SHP77 (cell line): ENCODE measurements at places on chromosomes 4 and X.

DNA sequence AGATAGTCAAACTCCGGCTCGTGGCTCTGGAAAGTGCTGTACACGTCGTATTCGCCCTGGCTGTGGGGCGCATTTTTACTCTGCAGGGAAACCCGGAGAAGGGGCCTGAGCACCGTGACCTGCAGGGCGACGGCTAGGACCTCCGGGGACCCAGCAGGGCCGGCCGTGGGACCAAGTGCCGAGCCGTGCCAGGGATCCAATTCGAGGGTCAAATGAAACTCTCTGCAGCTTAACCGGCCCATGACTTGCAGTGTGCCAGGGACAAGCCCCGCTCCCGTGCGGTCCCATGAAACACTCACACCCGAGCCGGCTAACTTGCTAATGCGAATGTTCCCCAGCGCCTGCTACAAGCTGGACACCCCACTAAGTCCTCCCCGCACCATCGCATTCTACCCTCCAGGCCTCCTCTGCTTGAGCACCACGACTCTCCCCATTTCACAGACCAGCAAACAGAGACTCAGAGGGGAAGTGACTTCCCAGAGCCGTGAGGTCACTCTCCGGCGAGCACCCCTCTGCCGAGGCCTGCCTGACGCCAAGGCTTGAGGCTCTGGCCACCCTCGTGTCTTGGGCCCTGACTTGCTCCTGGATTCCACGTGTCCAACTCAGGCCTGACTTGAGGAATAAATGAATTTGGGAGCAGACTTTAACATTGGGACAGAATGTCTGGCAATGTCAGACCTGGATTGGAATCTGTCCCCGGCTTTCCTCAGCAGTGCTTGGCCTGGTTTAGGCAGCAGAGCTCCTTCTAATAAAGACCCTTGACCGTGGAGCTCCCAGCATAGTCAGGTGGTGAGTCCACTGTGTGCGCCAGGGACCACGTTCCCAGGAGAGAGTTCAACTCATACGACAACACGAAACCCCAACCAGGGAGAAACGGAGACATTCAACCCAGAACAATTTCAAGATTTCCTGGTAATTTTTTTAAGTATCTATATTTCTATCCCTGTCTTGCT is 93.6 kb downstream of the PPP2R2C start:
- DNase-seq, result no peak

DNA sequence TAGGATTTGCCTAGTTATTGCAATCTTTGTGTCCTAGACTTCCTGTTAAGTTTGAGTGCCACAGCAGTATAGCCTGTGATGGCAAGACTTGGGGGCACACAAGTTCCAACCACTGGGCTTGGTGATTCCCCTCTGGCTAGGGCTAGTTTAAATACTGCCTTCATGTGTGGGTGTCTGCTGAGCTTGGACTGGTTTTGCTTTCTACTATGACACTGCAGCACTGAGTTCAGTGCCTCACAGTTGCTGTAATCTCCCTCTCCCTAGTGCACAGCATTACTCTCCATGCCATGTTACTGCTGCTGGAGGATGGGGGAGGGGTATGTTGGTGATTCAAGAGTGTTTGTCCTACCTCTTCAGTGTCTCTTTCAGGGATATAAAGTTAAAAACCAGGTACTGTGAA is 379.6 kb downstream of the IL15 start:
- no peak for DNase-seq

GRCh38 chr4:106766519-106766918 is 269.6 kb downstream of the DKK2 start:
- DNase-seq, result no peak

GRCh38 chr4:24858026-24858425 is 54.8 kb downstream of the CCDC149 start:
- DNase-seq, result no peak

DNA sequence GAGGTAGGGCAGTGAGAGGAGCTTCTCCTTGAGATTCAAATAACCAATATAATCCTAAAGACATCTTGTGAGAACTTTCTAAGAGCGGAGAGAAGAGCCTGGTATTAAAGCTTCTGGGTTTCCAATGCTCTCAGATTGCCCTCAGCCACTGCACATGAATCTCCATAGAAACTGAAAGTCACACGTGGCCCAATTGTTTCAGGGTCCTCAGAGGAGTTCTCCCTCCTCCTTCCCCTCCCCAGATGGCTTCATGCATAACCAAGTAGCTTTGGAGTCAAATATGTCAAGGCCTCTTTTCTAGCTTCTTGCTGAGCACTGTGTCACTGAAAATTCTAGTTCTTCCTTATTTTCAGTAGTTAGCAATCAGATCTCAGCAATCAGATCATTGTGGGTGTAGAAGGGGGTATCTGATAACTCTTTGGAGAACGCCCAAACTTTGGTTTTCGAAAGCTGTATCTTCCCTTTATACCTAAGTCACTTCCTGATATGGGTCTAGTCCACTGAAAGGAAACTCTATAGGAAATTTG is 2.2 kb downstream of the BTK start:
- no peak for DNase-seq

DNA sequence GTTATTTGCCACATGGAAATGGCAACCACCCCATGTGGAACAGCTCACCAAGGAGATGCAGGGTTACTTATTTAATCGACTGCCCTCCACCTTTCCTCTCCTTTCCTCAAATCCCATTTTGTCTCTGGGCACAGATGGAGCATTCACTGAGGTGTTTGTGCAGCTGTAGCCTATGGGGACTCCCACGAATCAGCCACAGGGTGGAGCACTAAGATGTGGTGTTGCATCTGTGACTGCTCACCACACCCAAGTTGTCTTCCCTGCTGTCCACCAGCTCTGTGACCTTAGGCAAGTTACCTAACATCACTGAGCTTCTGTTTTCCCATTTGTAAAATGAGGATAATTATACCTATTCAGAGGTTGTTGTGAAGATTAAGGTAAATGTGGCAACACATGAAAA is 252.4 kb upstream of the CPEB2 start:
- peak; percentile 36 for DNase-seq

DNA sequence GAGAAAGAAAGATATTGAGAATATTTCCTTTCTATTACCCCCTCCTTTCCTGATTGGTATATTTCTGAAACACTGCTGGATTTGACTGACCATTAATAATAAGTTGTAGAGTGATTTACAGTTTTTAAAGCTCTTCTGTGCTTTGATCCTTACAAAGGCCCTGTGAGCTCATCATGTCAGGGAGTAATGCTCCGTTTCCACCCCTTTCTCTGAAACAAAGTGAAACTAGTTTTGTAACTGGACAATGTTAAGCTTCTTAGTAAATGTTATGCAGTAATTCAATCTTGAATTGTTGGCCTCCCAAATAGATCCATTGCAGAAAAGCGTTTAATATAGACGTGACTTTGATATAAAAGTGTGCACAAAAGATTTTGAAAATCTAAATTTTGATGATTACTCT is 190.1 kb upstream of the GNPDA2 start:
- no peak for DNase-seq

DNA sequence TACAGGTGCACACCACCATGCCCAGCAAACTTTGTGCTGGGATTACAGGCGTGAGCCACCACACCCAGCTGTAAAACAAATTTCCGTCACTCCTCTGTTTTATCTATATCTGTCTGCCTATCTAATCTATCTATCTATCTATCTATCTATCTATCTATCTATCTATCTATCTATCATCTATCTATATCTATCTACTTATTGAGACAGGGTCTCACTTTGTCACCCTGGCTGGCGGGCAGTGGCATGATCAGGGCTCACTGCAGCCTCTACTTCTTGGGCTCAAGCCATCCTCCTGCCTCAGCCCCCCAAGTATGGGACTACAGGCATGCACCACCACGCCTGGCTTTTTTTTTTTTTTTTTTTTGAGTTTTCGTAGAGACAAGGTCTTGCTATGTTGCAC is 20.6 kb downstream of the AKAP14 start:
- no peak for DNase-seq

- no peak for DNase-seq
These were observed 195.3 kb downstream of the MAML3 start for GRCh38 chr4:139958739-139959098.

DNA sequence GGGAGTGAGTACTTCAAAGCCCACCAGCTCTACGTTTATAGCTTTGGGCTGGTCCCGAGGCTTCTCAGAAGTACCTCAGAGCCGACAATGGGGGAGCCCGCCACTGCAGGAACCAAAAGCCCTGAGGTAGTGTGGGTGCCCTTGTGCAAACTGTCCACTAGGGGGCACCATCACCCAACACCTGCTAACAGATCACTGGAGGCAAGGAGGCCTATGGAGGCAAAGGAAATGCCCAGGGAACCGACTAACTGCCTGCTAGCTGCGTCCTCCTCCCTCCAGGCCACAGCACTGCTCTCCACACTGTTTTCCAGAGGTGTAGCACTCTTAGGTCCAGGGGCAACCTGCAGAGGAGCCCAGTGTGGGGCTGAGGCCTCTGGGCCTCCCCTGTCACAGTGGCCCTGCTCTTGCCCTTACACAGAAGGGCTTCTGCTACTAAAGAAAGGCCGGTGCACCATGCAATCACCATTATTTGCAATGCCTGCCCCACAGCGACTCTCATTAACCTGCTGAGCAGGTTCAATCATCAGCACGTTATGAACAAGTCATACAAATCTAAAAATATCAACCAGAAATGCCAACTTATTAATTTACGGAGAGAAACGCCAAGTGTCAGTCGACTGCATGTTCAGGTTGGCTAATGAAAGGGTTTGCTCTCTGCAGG is 159.1 kb downstream of the NSUN7 start:
- peak; percentile 66 for DNase-seq

GRCh38 chr4:35562861-35563260 is 681.5 kb downstream of the ARAP2 start:
- no peak for DNase-seq

DNA sequence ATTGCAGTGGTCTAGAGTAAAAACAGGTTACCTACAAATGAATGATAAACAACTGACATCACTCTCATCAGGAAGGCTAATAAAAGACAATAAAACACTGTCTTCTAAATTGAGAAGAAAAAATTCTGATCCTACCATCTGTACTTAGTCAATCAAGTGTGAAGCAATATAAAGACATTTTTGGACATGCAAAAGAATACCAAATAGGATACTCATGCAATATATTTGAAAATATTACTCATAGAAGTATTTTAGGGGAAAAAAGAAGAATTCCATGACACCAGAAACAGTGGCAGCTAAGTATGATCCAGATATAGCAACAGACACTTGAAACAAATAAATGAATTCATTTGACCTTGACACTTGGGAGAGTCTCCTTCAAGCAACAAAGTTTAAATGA is 63.8 kb upstream of the FAM120C start:
- no peak for DNase-seq

DNA sequence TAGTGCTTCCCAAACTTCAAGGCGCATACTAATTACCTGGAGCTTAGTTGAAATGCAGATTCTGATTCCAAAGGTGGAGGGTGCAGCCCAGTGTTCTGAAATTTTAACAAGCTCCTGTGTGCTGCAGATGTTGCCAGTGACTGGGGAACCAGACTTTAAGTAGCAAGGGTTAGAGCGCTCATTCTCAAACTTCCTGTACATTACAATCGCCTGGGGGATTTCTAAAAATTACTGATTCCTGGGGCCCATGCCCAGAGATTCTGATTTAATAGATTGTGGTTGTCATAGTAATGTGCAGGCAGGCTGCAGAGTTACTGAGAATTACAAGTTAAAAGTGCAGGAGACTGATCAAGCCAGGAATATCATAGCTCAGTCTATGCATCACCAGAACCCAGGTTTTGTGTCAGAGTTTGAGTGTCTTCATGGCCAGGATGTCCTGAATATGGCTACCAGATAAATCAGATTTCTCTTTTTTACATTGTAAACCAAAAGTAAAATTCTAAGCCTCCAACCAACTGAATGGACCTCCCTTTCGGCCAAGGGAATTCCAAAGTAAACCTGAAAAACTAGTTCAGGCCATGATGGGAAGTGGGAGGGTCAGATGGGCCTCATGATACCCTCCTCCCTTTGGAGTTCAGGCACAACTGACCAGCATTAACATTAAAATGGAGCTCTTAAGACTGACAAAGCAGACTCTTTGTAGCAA is 121.6 kb downstream of the ATXN3L start:
- no peak for DNase-seq

DNA sequence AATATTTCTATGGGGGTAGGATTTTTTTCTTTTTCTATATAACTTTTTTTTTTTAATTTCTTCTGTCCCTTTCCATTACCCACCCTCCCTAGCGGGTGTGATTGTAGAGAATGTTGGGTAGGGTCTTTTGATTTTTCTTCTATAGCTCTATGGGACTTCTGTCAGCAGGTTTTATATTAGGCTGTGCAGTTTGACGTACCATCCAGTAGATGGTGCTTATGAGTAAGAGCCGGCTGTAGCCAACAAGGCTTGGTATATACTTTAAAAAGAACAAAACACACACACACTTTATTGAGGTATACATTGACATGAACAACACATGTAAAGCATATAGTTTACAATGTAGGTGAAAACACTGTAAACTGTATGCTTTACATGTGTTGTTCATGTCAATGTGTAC is 247.9 kb upstream of the POF1B start:
- DNase-seq, result no peak
